NCI-H446 treated with DMSO at 0.1 percent for 48 hours (cell line): ENCODE measurements at places on chromosomes 4 and X.

GRCh38 chr4:10296730-10297129 is 160.5 kb downstream of the ZNF518B start:
- DNase-seq: no peak

- no peak for DNase-seq
Measured at GRCh38 chr4:66331761-66332160, 661.5 kb upstream of the EPHA5 start.

- no peak for DNase-seq
Measured at GRCh38 chr4:2412534-2412884, 5.9 kb downstream of the ZFYVE28 start.

GRCh38 chr4:47465004-47465403 is 1.5 kb upstream of the COMMD8 start:
- DNase-seq: no peak

DNA sequence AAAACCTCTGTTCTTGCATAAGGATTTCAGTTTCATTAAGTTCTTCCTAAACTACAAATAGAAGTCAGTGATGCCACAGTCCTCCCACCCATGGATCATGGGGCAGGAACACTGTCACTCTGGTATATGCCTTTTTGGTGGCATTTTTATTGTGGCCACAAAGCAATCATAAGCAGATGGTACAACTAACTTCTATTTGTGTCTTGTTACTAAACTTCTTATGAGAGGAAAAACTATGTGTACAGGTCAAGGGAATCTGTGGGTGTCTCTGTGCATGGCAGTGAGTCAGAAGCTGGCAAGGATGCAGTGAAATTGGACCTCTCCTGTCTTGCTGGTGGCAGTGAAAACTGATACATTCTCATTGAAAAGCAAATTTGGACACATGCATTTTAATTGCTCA is 245.0 kb upstream of the GPC4 start:
- no peak for DNase-seq

DNA sequence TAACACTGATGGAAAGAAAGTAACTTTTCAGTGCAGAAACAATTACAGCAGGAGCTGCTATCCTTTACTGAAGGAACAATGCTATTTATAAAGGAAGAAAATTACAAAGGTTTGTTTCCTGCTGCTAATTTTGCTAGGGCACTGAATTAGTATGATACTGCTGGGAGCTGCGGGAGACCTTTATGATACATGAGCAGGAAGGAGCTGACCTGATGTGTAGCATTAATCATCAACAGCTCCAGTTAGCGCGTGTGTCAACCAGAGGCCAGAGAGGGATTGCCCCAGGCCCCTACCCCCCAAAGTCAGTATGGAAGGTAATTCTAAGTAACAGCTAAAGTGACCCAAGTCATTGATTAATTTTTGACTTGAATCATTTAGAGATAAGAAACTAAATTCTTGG is 728.9 kb downstream of the PCDH18 start:
- DNase-seq: no peak

DNA sequence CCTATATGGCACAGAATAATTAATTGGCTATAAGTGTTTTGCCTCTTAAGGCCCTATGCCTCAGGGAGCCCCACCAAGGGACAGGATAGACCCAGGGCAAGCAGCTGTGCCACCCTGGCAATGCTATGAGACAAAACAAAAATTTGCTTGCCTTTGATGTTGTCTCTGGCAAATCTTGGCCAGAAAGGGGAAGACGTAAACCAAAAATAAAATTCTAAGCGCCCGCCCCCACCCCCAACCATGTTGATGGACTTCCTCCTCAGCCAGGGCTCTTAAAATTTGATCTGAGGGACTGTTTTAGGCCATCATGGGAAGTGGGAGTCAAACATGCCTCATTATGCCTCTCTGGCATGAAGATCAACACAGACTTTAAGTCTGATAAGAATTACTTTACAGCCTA is 130.5 kb upstream of the APOOL start:
- DNase-seq: no peak

DNA sequence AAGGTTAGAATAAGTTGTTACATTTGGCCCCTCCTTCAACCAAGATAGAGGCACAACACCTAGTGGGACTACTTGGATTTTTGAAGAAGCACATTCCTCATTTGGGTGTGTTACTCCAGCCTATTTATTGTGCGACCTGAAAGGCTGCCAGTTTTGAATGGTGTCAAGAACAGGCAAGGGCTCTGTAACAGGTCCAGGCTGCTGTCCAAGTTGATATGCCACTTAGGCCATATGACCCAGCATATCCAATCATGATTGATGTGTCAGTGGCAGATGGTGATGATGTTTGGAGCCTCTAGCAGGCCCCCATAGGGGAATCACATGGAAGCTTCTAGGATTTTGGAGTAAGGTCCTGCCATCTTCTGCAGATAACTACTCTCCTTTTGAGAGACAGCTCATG is 35.5 kb upstream of the UGT2B4 start:
- no peak for DNase-seq

- DNase-seq: no peak
Measured at GRCh38 chr4:123555233-123555806, 158.7 kb downstream of the SPRY1 start.

- DNase-seq: no peak
Measured at GRCh38 chr4:99029852-99030251, 34.3 kb downstream of the METAP1 start.

GRCh38 chrX:51026862-51027261 is 116.3 kb downstream of the BMP15 start:
- no peak for DNase-seq

- no peak for DNase-seq
Measured at GRCh38 chr4:148073349-148073748, 341.5 kb downstream of the ARHGAP10 start.

DNA sequence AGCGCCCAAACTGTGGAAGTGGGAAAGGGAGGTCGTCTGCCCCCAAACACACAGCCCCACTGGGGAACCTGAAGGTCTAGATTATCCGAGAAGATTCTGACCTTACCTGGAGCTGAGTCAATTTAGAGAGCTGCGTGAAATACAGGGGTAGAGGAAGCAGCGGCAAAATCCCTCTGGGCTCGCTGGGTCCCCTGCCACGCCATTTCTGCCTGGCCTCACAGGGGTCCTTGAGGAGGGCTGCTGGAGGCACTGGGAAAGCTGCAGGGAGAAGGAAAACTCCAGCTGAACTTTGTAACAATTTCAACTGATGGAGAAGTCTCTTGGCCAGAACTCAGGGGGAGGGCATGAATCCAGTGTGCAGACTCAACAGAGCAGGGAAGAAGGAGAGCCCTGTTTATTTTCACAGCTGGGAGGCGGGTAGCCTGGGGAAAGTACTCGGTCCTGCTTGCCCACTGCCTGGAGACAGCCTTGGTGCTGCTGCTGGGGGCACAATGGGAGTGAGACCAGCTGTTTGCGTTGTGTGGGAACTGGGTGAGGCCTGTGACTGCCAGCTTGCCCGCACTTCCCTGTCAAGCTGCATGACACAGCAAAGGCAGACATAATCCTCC is 93.2 kb upstream of the MAPK10 start:
- no peak for DNase-seq

- DNase-seq: no peak
Measured at GRCh38 chr4:154478128-154478527, 13.5 kb downstream of the DCHS2 start.

DNA sequence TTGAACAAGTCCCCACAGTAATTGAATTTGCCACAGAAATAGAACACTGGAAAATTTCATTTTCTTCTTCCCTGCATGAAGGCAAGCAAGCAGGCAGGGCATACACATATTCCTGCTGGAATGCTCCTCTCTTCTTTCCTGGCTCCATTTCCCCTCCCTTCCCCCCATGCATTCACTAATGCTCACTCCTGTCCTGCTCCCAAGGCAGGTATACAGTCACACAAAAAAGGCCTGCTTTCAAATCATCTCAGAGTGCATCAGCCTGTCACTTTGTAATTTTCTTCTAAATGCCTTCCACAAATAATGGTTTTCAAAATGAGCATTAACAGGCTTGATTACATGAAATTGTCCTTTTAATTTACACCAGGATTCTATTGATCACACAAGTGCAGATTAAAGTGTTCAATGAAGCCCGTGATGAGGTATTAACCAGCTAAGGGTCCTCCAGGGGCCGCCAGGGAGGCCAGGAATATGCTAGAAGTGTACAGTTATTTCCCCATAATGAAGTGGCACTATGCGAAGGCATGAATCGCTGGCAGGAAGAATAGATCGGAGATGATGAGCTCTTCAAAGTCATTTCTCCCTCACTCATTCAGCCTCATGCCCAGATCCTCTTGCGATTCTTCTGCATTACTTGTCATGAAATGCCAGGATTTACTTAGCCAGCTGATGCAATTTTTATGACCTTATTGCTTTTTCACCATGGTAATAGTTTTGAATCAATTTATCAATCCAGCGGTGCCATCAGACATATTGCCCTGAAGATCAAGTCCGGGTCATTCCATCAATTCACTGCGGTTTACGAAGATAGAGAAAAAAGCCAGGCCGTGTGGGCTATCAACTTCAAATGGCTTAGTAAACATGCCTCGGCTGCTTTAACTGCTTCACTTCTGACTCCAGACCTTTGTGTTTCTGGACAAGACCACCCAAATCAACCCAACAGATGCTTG is 243.5 kb downstream of the GPAT3 start:
- no peak for DNase-seq

DNA sequence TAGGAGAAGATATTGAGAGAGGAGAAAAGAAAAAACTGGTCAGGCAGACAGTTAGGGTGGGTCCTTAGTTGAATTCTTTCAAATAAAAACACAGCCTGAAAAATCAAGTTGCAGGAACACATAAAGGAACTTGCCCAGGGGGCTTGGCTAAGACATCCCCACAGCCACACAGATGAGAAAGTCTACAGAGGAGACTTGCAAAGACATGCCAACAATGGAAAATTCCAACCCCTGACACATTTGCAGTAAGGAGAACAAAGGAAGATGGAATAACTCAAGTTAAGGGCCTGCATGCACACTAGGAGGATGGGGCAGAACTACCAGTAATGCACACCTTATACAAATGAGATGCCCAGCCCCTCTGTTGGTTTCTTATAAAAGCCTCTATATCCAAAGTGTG is 197.6 kb downstream of the CPXCR1 start:
- DNase-seq: no peak

GRCh38 chr4:76316131-76316530 is 9.6 kb downstream of the STBD1 start:
- no peak for DNase-seq

- DNase-seq: no peak
Measured at GRCh38 chrX:154458116-154458953, at the start of gene PLXNA3. Gene PLXNA3, plus strand, starts transcription at chrX:154458281. Its CDS starts 1,903 bp downstream, at chrX:154460184.

GRCh38 chrX:141903400-141904155 is at the start of gene MAGEC1:
Gene MAGEC1, plus strand, starts transcription at chrX:141903894. Its CDS starts 1,179 bp downstream, at chrX:141905073.
- peak; percentile 1 for DNase-seq

GRCh38 chr4:54658252-54659093 is 716 bp downstream of the KIT start:
- DNase-seq: no peak

DNA sequence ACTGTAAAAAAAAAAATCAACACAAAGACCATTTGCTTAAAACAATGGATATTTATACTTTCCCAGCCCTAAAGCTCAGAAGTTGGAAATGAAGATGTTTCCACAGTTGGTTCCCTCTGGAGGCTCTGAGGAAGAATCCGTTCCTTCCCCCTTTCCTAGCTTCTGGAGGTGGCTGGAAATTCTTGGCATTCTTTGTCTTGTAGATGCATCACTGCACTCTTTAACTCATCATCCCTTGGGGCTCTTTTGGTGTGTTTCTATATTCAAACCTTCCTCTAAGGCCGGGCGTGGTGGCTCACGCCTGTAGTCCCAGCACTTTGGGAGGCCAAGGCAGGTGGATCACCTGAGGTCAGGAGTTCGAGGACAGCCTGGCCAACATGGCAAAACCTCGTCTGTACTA is 78.7 kb downstream of the VCX3A start:
- no peak for DNase-seq

- DNase-seq: no peak
Measured at GRCh38 chr4:73211968-73212367, 46.6 kb downstream of the ANKRD17 start.

DNA sequence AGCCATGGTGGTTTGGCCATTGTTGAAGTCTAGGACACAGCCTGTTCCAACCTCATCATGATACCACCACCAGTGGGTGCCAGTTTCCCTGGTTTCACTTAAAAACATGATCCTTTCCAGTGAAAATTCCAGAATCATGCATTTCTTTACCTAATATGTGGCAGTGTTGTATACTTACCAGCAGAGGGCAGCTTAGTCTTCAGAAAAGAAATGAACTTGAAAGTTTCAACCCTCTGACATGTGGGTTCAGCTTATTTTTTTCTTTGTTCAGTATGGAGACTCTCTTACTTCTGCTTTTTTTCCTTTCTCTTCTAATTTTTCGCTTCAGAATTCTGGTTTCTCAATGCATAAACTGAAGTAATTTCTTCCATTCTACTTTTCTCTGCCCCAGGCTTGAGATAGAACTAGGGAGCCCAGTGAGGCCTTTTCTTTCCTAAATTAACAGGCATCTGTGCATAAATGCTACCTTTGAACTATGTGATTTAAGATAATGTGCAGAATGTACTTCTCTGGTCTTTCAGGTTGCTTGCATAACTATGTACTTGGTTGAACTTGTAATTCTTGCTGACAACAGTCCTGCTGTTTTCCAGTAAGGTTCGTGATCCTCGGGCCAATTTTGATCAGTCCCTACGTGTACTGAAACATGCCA is 10.7 kb downstream of the LIAS start:
- DNase-seq: peak; percentile 59

DNA sequence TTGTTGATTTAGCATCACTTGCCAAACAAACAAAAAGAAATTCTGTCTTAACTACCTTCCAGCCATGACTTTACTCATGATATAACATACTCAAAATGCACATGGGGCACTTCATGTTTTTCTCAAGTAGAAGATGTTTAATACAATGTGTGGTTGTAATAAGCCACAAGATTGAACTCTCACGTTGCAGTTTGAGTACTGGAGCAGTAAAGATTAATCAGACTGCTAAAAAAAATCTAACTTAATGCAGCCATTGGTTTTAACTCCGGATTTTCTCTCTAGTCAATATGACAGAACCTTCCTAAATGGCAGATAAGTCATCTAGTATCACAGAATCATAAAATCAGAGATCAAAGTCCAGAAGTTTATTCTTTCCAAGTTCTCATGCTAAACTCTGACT is 117.9 kb downstream of the SH3KBP1 start:
- DNase-seq: no peak

DNA sequence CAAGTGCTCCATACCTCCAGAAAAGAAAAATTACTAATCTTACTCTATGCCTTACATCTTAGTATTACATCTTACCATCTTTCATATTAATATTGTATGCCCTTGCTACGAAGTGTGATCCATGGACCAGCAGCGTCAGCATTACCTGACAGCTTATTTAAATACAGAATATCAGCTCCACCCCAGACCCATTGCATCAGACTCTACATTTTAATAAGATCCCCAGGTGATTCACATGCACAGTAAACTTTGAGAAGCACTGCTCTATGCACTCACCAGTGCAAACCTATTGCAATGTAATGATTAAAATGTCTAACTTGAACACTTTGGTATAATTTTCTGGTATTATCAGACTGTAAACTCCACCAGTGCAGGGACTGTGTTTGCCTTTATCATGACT is 14.1 kb upstream of the SH3D19 start:
- DNase-seq: no peak

DNA sequence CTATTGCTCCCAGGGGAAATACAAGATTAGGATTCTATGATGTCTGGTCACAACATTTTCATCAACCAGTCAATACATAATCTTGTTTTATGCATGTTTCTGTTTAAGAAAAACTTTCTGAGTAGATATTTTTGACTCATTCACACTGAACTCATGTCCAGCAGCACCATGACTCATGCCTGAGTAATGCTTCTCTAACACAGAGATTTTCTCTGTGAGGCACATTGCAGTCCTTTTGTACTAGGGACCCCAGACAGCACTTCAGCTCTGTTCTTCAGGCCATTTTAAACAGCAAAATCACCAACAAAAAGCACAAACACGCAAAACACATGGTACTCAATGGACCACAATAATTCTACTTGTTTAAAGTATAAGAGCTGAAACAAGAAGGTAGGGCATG is 83.6 kb downstream of the MXRA5 start:
- no peak for DNase-seq
